ENCODE measurements at places on chromosomes 2 and 18. TPM values are rescaled to one million over a fixed set of nuclear protein-coding genes. Genes with fewer than 3 reads are reported as not detected.

The CCDC68 gene
- polyA plus RNA-seq, result 17.7 TPM

GRCh38 chr2:66443186-66443978, 8.5 kb downstream of the MEIS1 start:
- peaks cover 2% of the 10 kb centered on the region for H3K4me1 ChIP-seq
- peak; percentile 51 for DNase-seq
- H3K27me3 ChIP-seq, result no peaks in the 10 kb centered on the region
- H3K4me3 ChIP-seq, result peak overlapping the region; percentile 49

DNA sequence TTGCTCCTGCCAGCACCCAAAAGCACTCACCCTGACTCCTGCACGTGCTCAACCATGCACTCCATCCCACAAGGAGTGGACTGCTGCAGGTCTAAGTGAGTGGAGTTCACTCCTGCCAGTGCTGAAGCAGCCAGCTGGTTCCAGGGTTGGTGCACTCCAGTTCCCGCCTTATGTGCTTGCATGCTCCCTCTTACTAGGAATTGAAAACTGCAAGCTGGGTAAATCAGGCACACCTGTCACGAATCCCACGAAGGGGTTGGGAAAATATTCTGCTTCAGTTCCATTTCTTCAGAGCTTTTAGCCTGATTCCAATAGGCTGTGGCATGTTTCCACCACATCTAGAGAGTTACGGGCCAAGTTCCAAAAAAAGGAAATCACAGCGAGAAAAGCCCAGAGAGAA, 1365.5 kb upstream of the CHAC2 start:
- H3K4me3 ChIP-seq, result no peak overlapping the region
- no peaks in the 10 kb centered on the region for H3K27me3 ChIP-seq
- H3K27ac ChIP-seq, result no peak overlapping the region
- no peaks in the 10 kb centered on the region for H3K4me1 ChIP-seq
- no peaks in the 10 kb centered on the region for H3K36me3 ChIP-seq

The CHRNG gene
- polyA plus RNA-seq, result not detected

The FBXO36 gene
- 3.3 TPM for polyA plus RNA-seq

DNA sequence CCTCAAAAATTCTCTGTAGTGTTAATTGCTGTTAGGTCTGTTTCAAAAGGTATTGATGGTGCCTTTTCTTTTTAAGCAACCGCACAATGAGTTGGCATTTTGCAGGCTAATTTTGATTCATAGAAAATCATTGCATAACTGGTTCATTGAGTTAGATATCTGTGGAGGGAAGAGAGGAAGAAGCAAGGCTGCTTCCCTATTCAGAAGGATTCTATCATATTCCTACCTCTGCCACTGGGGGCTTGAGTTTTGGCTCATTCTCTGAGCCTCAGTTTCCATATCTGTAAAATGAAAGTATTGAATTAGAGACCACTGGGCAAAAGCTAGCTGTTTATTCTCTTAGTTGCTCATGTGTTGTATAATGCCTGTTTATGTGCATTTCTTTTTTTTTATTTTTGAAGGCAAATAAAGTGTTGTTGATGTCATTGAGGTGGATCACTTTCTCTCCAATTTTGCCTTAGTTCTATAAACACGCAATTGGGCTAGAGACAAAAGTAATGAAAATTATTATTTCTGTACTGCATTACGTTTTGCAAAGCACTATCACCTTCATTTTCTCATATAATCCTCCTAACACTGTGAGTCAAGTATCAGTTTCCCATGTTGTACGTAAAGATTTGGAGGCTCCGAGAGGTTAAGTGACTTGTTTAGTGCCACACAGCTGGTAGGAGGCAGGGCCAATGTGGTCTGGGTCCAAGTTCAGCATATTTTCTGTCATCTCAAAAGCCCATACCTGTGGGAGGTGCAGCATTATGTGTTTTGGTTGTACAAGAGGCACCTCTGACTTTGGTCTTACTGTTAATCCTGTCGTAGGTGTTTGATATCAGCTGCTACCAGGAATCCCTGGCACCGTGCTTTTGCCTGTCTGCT, 5.9 kb downstream of the TRIB2 start:
- H3K4me3 ChIP-seq, result peak overlapping the region; percentile 78
- H3K27ac ChIP-seq, result no peak overlapping the region
- peaks cover 24% of the 10 kb centered on the region for H3K4me1 ChIP-seq

- no peaks in the 10 kb centered on the region for H3K4me1 ChIP-seq
- DNase-seq, result no peak
- no peaks in the 10 kb centered on the region for H3K36me3 ChIP-seq
- no peak overlapping the region for H3K27ac ChIP-seq
- no peaks in the 10 kb centered on the region for H3K27me3 ChIP-seq
These were observed 61.6 kb upstream of the SLC38A11 start for GRCh38 chr2:165016772-165017411.

GRCh38 chr2:139492131-139492680, 712.0 kb upstream of the NXPH2 start:
- H3K36me3 ChIP-seq, result no peaks in the 10 kb centered on the region
- H3K4me1 ChIP-seq, result no peaks in the 10 kb centered on the region
- no peaks in the 10 kb centered on the region for H3K27me3 ChIP-seq
- no peak for DNase-seq
- H3K4me3 ChIP-seq, result no peak overlapping the region

DNA sequence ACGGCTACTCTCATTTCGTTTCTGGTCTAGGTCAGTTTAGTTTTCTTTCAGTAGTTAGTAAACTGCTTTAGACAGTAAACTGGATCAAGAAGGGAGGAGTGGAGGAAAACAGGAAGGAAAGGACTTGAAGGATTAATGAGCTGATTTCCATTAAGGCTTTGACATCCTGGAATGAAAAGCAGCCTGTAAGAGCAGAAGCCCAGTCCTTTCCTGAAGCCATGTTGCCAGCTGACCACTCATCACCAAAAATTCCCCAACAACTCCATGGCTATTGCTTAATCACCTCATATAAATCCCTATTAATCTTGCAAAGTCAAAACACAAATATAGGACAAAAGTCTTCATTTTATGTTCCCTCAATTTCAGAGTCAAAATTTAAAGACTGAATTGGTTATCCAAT, 113.7 kb upstream of the ZFP36L2 start:
- H3K27me3 ChIP-seq, result no peaks in the 10 kb centered on the region
- H3K36me3 ChIP-seq, result no peaks in the 10 kb centered on the region
- H3K4me1 ChIP-seq, result peaks cover 24% of the 10 kb centered on the region
- no peak overlapping the region for H3K27ac ChIP-seq

The NAT8 gene
- polyA plus RNA-seq, result 0.48 TPM

The TRIM43 gene
- polyA plus RNA-seq, result not detected

- no peaks in the 10 kb centered on the region for H3K27me3 ChIP-seq
- no peaks in the 10 kb centered on the region for H3K4me1 ChIP-seq
- peak within 1 kb of the TSS; percentile 41 for H3K4me3 ChIP-seq
- no peak for DNase-seq
- H3K36me3 ChIP-seq, result no peaks in the 10 kb centered on the region
- no peak within 1 kb of the TSS for H3K27ac ChIP-seq
These were observed at the start of gene FBLN7 for GRCh38 chr2:112138159-112139032. TSS of gene FBLN7 (plus strand) at chr2:112138385. CDS start at chr2:112138656, 271 bp downstream.

DNA sequence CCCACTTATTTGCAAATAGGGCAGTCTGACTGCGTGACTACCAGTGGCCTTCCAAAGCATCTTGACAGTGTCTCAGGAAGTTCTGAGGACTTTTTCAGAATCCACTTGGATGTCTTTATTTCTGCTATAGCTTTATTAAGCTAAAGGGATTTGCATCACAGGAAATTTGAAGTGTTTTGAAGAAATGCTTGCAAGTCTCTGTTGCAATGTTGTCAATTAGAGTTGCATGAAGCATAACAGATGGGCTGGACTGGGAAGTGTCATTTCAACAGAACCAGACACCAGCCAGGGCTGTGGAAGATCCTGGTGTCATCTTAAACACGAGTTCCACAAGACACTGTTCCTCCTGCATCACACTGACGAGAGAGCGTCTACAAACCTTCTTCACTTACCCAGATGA, 224.5 kb downstream of the EN1 start:
- no peaks in the 10 kb centered on the region for H3K4me1 ChIP-seq
- H3K27me3 ChIP-seq, result no peaks in the 10 kb centered on the region
- H3K27ac ChIP-seq, result no peak overlapping the region
- no peak for DNase-seq
- H3K36me3 ChIP-seq, result no peaks in the 10 kb centered on the region

DNA sequence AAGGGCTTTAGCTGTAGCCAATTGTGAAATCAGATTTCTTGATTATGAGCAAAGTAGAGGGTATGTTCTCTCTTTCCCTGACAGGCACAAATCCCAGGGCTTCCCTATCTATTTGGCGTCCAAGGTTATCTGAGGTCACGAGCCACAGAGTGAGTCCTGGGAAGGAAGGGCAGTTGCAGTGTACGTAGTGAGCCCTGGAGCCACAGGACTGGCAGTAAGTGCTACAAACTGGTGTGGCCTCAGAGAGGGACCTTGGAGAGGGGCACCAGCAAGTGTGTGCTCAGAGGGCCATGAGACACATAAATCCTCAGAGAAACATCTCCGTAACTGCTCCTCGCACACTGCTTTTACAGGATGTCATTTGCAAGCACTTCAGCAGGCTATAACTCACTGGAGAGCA, 115.5 kb upstream of the SH3BP4 start:
- no peaks in the 10 kb centered on the region for H3K27me3 ChIP-seq
- H3K4me3 ChIP-seq, result no peak overlapping the region
- H3K27ac ChIP-seq, result no peak overlapping the region
- H3K4me1 ChIP-seq, result peaks cover 4% of the 10 kb centered on the region
- no peak for DNase-seq
- no peaks in the 10 kb centered on the region for H3K36me3 ChIP-seq

The INHBB gene
- polyA plus RNA-seq, result 4.8 TPM

The AQP12A gene
- not detected for polyA plus RNA-seq

GRCh38 chr2:5690718-5691220, 1.4 kb upstream of the SOX11 start:
- peaks cover 6% of the 10 kb centered on the region for H3K4me1 ChIP-seq
- DNase-seq, result no peak
- no peak overlapping the region for H3K4me3 ChIP-seq
- no peaks in the 10 kb centered on the region for H3K36me3 ChIP-seq

The ELOA2 gene
- polyA plus RNA-seq, result not detected

The CASP8 gene
- polyA plus RNA-seq, result 6.7 TPM

The CIB4 gene
- polyA plus RNA-seq, result 3.9 TPM

DNA sequence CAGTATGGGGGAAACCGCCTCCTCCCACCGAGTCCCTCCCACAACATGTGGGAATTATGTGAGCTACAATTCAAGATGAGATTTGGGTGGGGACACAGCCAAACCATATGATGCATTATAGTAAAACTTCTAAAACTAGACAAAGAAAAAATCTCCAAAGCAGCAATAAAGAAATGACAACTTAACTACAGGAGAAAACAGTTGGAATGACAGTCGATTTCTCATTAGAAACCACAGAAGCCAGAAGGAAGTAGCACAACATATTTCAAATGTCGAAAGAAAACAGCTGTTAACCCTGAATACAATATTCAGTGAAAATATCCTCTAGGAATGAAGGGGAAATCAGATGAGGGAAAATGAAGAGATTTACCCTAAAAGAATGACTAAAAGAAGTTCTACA, 53.5 kb upstream of the TCF4 start:
- no peak for DNase-seq
- no peak overlapping the region for H3K27ac ChIP-seq
- H3K27me3 ChIP-seq, result no peaks in the 10 kb centered on the region

The NEURL3 gene
- 0.06 TPM for polyA plus RNA-seq

DNA sequence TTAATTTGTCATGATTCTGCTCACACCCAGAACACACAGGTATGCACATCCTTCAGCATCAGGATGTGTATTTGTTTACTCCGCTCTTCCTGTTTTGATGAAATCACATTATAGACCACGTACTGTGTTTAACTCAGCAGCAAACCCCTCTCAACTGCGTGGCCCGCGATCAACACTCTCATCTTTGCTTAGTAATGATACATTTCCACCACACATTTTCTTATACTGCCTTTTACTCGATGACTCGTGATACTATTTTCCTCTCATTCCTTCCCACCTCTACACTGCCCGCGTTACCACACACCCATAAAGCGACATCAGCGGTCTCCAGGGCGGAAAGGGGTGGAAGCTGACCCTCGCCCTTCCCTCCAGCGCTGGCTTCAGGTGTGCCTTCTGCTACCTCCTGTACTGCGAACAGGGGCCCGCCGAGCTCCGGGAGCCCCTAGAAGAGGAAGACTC, 1.3 kb downstream of the NETO1 start:
- no peak for DNase-seq
- no peaks in the 10 kb centered on the region for H3K36me3 ChIP-seq
- no peak overlapping the region for H3K4me3 ChIP-seq
- H3K4me1 ChIP-seq, result peaks cover 3% of the 10 kb centered on the region
- no peak overlapping the region for H3K27ac ChIP-seq
- no peaks in the 10 kb centered on the region for H3K27me3 ChIP-seq

The CRYGD gene
- polyA plus RNA-seq, result 7.0 TPM

DNA sequence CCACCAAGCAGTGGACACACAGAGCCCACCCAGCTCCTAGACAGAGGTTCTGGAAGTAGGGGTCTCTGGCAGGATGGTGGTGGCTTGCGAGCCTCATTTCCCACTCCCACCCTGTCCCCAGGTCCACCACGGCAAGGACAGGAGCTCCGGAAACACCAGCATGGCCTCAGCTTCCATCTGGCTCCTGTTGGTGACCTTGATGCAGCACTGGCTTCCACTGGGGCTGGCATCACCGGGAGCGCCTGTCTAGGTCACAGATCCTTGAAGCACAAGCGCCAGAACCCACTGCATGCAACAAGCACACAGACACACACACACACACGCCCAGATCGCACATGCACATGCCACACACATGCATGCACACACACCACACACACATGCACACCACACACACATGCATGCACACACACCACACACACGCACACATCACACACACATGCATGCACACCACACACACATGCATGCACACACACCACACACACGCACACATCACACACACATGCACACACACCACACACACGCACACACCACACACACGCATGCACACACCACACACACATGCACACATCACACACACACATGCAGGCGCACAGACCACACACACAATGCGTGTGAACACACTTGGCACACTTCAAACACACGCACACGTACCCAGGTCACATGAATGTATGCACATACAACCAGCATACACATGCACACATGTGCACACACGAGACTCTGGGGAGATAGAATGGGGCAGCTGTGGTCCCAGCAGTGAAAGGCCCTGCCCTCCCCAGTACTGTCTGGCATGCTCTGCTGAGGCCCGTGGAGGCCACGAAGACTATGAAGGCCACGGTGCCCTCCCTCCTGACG, 63.7 kb downstream of the TWIST2 start:
- no peak overlapping the region for H3K4me3 ChIP-seq
- no peak overlapping the region for H3K27ac ChIP-seq
- no peaks in the 10 kb centered on the region for H3K27me3 ChIP-seq
- no peaks in the 10 kb centered on the region for H3K36me3 ChIP-seq
- H3K4me1 ChIP-seq, result peaks cover 8% of the 10 kb centered on the region

DNA sequence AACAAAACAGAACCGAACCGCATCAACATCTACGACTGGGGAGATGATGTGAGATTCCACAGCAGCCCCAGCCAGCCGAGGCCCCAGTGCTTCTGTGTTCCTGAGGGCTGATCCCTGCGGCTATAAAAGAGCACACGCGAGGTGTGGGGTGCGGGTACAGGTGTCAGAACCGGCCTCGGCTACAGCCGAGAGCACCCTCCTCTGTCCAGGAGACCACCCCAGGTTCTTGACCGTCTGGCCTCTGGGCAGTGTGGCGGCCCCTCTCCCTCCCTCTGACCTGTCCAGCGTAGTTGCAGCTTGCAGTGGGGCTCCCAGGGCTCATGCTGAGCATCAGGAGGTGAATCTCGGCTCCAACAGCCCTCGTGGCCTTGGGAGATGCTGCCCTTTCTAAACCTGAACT, 23.7 kb downstream of the RTP5 start:
- H3K4me3 ChIP-seq, result no peak overlapping the region
- H3K36me3 ChIP-seq, result no peaks in the 10 kb centered on the region
- no peak overlapping the region for H3K27ac ChIP-seq
- H3K4me1 ChIP-seq, result peaks cover 17% of the 10 kb centered on the region
- DNase-seq, result peak; percentile 18

GRCh38 chr18:26516964-26517363, 31.4 kb downstream of the KCTD1 start:
- peaks cover 1% of the 10 kb centered on the region for H3K4me1 ChIP-seq
- H3K27ac ChIP-seq, result no peak overlapping the region
- DNase-seq, result peak; percentile 12
- no peak overlapping the region for H3K4me3 ChIP-seq

Data from ovary (tissue), 10 donors.